Fibroblast of skin of left biceps (primary cell): ENCODE measurements at places on chromosomes 16 and 17.

DNA sequence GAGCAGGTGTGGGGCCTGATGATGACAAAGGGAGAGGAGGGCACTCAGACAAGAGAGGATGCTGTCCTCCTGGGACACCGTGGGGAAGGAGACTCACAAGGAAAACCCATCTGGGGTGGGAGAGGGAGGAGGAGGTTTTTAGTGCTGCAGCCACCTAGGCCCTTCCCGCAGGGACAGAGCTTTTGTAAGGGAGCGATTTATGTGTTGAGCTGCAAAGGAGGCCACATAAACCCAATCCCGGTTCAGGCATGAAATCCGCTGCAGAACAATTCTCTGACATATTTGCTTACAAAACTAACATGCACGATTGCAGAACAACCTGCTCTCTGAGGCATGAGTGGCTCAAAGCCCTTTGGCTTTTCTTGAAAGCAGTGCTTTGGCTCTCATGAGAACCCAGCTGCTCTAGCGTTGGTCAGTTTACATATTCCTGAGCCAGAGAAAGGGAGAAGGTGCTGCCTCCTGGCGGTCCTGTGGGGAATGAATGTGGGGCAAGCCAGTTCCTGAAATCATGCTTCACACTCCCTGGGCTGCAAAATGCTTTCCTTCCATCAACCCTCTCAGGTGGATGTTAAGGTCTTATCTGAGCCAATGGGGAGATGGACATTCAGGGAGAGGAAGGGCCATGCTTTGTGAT, 122.4 kb upstream of the NLRP1 start:
- DNase-seq: peak; percentile 1

- DNase-seq: no peak
These were observed 37.8 kb upstream of the C16orf78 start for GRCh38 chr16:49335828-49336227.

GRCh38 chr16:20285993-20286499, 41.3 kb downstream of the GP2 start:
- DNase-seq: no peak

DNA sequence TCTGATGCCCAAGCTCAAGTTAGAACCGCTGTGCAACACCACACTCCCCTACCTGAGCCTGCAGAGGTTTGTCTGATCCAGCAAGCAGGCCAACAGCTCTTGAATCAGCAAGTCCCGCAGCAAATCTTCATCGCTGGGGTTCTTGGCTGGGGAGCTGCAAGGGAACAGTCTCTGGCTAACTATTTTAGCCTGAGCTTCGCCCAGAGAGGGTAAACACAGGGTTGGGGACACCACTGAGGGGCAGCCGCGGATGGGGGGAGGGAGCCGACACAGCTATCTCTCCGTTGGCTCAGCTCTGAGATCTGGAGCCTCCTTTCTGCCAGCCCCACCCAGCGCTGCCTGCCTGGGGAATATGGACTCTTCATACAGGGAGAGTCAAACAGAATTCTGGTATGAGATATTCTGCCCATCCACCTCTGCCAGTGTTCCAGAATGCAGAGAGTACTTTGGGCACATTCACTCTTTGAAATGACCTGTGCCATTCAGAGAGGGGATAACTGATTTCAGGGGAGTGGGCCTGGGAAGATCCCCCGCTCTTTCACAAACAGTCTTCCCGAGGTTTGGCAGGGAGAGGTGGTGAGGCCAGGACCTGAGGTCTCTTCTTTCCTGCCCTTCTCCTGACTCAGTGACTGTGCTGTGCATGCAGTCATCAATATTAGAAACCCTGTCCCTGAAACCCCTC, 7.4 kb downstream of the GIP start:
- no peak for DNase-seq

DNA sequence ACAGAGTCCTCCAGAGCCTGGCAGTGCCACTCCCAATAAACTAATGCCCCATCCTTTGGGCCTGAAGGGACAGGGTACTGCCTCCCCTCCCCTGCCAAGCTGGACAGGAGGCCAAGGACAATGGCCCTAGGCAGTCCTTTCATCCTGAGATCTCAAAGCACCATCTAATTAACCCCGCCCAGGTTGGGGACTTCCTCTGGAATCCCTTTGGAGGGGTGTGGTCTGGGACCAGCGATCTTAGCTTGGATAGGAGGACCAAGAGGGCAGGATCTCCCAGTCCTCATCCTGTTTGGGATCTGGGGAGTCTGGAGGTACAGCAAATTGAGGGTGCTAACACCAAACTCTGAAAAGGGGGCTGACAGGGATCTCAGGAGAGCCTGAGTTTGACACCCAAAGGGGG, 18.2 kb upstream of the SP6 start:
- DNase-seq: no peak

GRCh38 chr16:26396511-26397235, 670.1 kb upstream of the C16orf82 start:
- DNase-seq: no peak

GRCh38 chr16:65704866-65705265, 583.0 kb upstream of the CDH11 start:
- no peak for DNase-seq
